Stimulated activated CD8-positive, alpha-beta memory T cell treated with anti-CD3 and anti-CD28 coated beads, Interleukin-4, amount 100 ng/mL, for 4 hours (primary cell): ENCODE measurements at places on chromosomes 13 and 19.

- no peak for DNase-seq
Measured at GRCh38 chr19:51822325-51822724, 27.4 kb downstream of the FPR3 start.

GRCh38 chr19:29751932-29752331 is 36.9 kb upstream of the C19orf12 start:
- no peak for DNase-seq

GRCh38 chr19:52691737-52692136 is 43.1 kb downstream of the ZNF611 start:
- no peak for DNase-seq

GRCh38 chr19:17052439-17052838 is 22.8 kb downstream of the HAUS8 start:
- no peak for DNase-seq

- no peak for DNase-seq
Measured at GRCh38 chr13:95710313-95710712, 33.4 kb downstream of the DNAJC3 start.

GRCh38 chr19:38759590-38760003 is 13.7 kb downstream of the LGALS7 start:
- DNase-seq = no peak

DNA sequence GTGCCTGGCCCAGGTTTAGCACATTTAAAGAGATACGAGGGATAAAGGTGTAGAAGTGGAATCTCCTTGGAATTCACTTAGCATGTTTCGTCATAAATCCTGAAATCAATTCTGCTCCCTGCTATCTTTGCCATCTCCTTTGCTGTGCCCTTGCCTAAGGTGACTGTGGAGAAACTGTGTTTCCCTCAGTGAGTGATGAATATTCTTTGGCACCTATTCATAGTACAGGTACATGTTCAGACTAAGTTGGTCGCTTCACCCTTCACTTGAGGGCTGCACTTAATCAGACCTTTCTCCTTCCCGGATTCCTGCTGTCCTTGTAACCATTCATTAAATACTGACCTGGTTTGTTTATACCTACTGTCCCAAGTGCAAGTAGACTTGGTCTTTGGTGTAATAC is 17.8 kb downstream of the PCCA start:
- DNase-seq = no peak

DNA sequence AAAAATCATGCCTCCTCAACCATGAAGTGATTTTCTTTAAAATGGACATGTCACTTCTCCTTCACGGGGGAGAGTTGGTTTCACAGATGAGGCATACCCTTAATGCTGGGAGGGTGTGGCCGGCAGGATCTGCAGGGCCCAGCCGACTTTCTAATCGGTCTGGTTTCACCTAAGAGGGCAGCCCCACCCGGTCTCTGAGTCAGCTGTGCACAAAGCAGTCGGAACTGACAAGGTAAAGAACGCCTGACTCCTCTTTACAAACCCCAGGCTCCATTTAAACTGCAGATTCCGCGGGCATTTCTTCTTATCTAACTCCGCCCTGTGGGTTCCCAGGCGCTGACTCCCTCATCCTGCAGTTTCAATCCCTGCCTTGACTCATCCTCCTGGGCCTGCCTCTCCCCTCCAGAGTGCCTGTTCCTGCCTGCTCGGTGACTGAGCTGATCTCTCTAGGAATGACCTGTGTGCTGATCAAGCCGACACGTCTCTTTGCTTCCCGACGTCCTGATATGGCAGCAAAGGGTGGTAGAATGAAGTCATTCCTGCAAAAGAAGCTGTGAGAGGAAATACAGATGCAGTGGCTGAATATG is 63.4 kb downstream of the EFNB2 start:
- DNase-seq = no peak

DNA sequence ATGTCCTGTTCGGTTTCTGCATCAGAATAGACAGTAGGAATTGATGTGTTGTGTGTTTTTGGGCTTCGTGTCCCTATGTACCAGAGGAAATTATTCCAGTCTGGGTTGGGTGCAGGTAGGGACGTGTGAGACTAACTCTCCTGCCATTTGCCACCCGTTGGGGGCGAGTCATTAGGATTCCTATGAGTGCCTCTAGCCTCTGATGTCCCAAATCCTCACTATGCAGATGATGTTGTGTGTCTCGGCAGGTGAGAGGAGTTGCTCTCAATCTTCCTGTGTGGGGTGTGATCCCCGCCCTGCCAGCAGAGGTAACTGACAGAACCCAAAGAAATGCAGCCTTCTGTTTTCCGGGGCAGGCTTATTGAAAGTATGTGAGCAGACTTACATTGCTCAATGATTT is 31.2 kb upstream of the ZNF331 start:
- no peak for DNase-seq

DNA sequence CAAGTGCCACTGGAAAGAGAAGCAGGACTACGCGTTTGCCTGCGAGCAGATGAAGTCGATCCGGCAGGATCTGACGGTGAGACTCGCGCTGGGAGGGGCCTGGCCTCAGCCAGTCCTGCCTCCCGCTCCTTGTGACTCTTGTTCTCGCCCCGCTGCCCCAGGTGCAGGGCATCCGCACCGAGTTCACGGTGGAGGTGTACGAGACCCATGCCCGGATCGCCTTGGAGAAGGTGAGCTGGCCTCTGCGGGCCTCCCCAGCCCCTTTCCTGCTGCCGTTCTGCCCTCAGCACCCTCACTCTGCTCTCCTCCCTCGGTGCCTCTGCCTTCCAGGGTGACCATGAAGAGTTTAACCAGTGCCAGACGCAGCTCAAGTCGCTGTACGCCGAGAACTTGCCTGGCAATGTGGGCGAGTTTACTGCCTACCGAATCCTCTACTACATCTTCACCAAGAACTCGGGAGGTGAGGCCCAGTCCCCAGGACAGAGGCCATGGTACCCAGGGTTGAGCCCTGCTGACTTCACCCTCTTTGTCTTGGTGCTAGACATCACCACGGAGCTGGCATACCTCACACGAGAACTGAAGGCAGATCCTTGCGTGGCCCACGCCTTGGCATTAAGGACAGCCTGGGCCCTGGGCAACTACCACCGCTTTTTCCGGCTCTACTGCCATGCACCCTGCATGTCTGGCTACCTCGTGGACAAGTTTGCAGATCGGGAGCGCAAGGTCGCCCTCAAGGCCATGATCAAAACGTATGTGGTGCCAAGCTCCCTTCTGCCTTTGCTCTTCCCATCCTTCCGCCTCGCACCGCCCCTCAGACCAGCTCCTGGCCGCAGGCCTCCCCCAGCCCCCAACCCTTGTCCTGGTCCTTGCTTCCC is 5.6 kb downstream of the LENG9 start:
- no peak for DNase-seq

DNA sequence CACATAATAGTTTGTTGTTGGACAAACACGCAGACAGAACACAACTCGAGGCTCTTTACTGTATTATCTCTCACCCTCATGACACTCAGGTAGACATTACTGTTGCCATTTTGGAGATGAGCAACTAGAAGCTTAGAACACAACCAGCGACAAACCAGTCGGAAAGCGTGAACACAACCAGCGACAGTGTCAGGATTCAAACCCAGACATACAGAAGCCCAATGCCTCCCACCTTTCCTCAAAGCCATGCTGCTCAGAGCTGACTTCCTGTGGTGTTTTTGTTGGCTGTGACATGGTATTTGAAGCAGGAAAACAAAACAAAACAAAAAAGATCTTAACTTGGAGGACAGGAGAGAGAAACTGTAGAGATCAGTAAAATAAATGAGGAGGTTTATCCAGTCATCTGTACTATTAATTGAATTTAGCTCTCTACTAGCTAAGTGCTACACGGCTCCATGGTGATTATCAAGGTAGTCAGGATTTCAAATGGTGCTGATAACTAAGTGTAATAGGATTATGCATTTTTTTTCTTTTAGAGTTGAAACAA is 92.1 kb downstream of the STARD13 start:
- DNase-seq = no peak

DNA sequence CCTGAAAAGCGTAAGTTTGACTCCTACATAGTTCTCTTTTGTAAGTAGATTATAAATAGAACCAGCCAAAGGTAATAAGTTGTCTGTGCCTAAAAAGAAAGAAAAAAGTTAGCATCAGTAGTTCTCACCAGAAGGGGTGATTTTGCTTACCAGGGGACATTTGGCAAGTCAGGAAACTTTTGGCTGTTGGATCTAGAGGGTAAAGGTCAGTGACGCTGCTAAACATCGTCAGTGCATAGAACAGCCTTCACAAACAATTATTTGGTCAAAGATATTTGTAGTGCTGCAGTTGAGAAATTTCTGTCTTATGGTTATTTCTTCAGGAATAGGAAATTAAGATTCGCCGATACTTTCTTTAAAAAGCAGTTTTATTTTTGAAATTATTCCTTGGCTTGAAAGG is 2.0 kb downstream of the USPL1 start:
- DNase-seq = no peak

DNA sequence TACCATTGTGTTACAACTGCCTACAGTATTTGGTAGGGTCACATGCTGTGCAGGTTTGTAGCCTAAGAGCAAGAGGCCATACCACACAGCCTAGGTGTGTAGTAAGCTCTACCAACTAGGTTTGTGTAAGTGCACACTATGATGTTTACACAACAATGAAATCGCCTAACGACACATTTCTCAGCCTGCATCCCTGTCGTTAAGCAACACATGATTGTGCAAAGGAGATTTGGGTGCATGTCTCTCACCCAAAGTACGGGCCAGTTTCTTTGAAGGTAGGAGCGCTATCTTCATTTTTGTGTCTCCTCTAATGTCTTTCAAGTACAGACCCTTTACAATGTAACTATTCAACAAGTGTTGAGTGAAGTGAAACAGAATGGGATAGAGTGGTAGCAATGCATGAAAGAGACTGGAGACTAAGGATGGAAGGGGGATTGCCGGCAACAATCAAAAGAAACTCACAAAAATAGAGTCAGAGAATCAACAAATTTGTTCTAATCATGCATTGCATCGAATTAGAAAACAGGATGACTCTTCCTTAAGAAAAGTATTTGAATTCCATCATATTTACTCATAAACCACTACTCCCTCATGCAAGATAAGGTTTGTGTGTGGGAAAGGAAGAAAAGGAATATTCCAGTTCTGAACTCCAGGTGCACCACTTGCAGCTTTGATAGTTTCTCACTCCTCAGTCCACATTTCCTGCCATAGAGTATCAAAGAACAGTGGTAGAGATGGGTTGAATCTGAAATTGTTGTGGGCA is 60.2 kb upstream of the TNFRSF19 start:
- no peak for DNase-seq

- DNase-seq = no peak
Measured at GRCh38 chr13:111503905-111504695, 183.7 kb downstream of the TEX29 start.

DNA sequence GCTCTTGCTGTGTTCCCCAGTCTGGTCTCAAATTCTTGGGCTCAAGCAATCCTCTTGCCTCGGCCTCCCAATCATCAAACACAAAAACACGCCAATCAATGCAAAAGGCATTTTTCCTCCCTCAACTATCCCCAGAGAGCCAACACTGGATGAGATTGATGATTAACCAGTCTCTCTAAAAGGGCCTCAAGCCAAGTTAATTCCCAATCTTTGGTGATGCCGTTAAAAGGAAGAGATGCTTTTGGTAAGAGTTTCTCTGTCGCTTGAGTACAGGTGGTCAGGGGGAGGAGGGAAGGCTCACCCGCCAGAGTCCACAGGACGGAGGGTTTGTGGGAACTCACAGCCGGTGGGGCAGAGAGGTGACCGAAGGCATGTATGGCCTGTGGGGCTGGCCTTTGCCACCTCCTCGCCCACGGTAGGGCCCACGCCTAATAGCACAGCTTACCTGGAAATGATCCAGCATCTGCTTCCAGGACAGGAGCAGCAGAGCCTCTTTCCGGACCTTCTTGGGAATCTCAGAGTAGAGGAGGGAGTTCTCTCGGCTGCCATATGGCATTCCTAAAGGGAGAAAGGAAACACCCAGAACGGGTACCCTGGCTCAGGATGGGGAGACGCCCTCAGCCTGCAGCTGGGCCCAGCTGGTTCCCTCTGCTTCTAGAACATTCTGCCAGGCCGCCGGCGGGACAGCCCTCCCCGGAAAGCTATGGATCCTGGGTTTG is 18.1 kb downstream of the DPP9 start:
- DNase-seq = no peak

DNA sequence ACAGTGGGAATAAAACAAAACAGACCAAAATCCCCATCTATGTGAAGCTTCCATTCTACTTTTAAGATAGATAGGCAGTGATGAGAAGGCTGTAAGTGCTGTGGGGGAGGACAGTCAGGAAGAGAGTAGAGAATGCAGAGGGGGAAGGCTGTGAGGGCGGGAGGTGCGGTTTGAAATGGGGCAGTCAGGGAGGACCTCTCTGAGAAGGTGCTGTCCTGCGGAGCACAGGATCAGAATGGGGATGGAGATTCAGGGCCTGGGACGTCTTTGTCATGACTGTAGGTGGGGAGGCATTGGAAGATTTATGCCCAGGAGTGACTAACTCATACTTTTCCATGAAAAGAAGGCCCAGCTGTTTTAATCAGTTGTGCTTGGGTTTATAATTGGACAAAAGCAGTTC is 3.9 kb upstream of the GPR183 start:
- no peak for DNase-seq

DNA sequence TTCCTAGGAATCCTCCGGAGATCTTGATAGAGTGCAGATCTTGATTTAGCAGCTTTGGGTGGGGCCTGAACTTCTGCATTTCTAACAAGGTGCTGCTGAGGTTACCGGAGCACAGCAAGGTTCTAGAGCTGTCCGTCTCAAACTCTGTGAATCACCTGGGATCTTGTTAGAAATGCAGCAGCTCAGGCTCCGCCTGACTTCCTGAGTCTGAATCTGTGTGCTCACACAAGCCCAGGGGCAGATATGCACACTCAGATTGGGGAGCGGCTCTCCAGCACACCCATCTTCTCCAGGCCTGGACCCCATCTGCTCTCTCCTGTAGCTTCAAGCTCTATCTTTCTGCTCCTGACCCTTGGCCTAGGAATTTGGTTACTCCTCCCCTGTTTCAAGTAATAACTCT is 3.5 kb upstream of the TEX26 start:
- DNase-seq = no peak

DNA sequence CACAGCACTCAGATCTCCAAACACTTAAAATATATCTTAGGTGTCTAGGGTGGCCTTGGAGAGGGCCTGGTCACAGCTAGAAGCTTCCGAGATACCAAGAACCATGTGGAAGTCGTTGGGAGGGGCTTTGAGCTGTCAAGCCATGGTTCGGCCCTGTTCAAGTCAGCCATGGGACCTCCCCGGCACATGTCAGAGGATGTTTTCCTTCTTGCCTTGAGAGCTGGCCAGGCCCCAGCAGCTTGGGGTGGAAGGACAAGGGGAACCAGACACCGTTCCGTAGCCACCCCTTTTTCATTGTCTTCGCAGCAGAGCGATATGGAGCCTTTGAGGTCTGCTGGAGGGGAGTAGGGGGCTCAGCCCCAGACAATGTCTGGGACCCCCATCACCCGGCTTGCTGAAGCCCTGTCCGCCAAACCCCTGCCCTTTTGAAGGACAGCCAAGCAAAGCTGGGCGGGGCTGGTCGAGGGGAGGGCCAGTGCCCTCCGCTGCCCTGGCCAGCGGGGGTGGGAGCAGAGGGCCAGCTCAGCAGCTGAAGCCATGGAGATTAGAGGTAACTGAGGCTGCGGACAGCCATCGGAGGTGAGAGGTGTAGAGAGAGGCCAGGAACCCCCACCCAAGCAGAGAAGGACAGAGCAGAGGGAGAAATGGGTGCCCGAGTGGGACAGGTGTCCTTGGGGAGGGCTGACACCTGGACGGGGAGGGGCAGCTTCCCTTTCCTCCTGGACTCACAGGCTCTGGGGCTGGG is 435 bp downstream of the KLK11 start:
- no peak for DNase-seq

GRCh38 chr19:7427944-7428343 is 60.9 kb downstream of the PEX11G start:
- no peak for DNase-seq
